ENCODE measurements at places on chromosomes 13 and 19.

GRCh38 chr19:3111586-3112247 lies 17.6 kb downstream of the GNA11 start:
- H3K4me1 ChIP-seq: peaks cover 4% of the 10 kb centered on the region
- no peaks in the 10 kb centered on the region for H3K36me3 ChIP-seq
- DNase-seq: no peak
- H3K27ac ChIP-seq: no peak overlapping the region
- H3K27me3 ChIP-seq: no peaks in the 10 kb centered on the region

GRCh38 chr13:42996584-42996983 lies 4.5 kb upstream of the EPSTI1 start:
- no peaks in the 10 kb centered on the region for H3K36me3 ChIP-seq
- no peaks in the 10 kb centered on the region for H3K27me3 ChIP-seq
- H3K4me3 ChIP-seq: no peak overlapping the region
- H3K27ac ChIP-seq: no peak overlapping the region

GRCh38 chr19:46718157-46718933 lies 1.4 kb upstream of the PRKD2 start:
- H3K36me3 ChIP-seq: peaks cover 2% of the 10 kb centered on the region
- H3K27me3 ChIP-seq: no peaks in the 10 kb centered on the region
- H3K27ac ChIP-seq: peak overlapping the region; percentile 75
- DNase-seq: peak; percentile 69

DNA sequence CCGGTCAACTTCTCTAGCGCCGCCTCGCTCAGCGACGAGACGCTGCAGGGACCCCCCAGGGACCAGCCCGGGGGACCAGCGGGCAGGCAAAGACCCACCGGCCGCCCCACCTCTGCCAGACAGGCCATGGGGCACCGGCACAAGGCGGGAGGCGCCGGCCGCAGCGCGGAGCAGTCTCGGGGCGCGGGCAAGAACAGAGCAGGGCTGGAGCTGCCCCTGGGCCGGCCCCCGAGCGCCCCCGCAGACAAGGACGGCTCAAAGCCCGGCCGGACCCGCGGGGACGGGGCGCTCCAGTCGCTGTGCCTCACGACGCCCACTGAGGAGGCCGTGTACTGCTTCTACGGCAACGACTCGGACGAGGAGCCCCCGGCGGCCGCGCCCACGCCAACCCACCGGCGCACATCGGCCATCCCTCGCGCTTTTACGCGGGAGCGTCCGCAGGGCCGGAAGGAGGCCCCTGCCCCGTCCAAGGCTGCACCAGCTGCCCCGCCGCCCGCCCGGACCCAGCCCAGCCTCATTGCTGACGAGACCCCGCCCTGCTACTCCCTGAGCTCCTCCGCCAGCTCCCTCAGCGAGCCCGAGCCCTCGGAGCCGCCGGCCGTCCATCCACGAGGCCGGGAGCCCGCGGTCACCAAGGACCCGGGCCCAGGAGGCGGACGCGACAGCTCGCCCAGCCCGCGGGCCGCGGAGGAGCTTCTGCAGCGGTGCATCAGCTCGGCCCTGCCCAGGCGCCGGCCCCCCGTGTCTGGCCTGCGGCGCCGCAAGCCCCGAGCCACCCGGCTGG lies 11.3 kb downstream of the C19orf25 start:
- no peaks in the 10 kb centered on the region for H3K36me3 ChIP-seq
- H3K4me3 ChIP-seq: no peak overlapping the region
- H3K27ac ChIP-seq: no peak overlapping the region
- no peak for DNase-seq

GRCh38 chr13:74571811-74572210 lies 437.6 kb upstream of the KLF12 start:
- no peak overlapping the region for H3K4me3 ChIP-seq
- H3K27me3 ChIP-seq: peaks cover 17% of the 10 kb centered on the region
- no peaks in the 10 kb centered on the region for H3K36me3 ChIP-seq
- no peak for DNase-seq
- H3K27ac ChIP-seq: no peak overlapping the region

DNA sequence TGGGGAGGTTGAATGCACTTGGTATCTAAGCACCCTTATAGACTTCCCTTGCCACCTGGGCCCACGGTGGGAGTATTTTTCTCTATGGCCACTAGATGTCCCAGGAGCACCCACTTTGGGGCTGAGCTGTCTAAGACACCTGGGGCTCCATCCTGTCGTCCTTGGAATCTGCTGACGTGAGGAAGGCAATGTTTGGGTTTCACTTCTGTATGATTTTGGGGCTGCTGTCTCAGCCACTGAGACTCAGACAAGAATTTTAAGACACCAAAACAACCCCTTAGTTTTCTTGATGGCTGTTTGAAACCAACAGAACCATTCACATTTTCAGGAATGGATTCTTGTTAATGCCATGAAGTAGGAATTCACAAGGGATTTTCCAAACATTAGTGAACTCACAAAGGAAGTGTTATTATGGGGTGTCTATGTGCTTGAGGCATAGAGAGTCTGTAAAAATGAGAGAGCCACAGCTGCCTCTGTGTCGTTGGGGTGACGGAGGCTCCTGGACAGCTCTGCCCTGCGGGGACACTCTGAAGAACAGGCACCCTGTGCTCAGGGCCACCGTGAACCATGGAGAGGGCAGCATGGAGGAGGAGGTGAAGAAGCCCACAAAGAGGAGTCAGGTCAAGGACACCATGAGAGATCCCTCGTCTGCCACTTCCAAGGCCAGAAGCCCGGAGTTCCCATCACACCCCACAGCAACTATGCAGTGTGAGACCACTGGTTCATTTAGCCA lies 106.8 kb upstream of the SPATA13 start:
- no peaks in the 10 kb centered on the region for H3K4me1 ChIP-seq
- H3K27ac ChIP-seq: no peak overlapping the region
- H3K4me3 ChIP-seq: no peak overlapping the region
- H3K27me3 ChIP-seq: no peaks in the 10 kb centered on the region
- H3K36me3 ChIP-seq: no peaks in the 10 kb centered on the region

DNA sequence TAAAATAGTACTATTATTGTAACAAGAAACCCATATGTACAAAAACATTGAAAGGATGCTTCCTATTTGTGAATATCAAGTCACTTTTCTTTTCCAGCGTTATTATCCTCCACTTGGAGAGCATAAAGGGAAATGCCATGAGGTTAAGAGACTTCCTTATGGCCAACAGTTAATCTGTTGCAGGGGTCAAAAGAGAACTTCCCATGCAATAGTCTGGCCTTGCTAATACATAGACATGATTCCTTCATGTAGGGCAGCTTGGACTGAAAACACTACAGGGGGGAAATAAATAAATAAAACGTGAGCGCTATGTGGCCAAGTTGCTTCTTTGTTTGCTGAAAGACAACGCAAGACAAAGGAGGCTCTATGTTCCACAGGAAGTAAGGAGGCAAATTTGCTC lies 269.1 kb upstream of the EDNRB start:
- H3K4me3 ChIP-seq: no peak overlapping the region
- H3K4me1 ChIP-seq: no peaks in the 10 kb centered on the region
- no peak overlapping the region for H3K27ac ChIP-seq

- no peak for DNase-seq
- no peak overlapping the region for H3K4me3 ChIP-seq
- H3K36me3 ChIP-seq: no peaks in the 10 kb centered on the region
- H3K27ac ChIP-seq: no peak overlapping the region
- no peaks in the 10 kb centered on the region for H3K27me3 ChIP-seq
- no peaks in the 10 kb centered on the region for H3K4me1 ChIP-seq
These were observed 12.0 kb upstream of the ZNF274 start for GRCh38 chr19:58170860-58171259.

- no peak for DNase-seq
- peak overlapping the region; percentile 92 for H3K27ac ChIP-seq
- H3K27me3 ChIP-seq: no peaks in the 10 kb centered on the region
- peaks cover 13% of the 10 kb centered on the region for H3K4me1 ChIP-seq
These were observed 450 bp downstream of the SELENOW start for GRCh38 chr19:47778954-47779351.

DNA sequence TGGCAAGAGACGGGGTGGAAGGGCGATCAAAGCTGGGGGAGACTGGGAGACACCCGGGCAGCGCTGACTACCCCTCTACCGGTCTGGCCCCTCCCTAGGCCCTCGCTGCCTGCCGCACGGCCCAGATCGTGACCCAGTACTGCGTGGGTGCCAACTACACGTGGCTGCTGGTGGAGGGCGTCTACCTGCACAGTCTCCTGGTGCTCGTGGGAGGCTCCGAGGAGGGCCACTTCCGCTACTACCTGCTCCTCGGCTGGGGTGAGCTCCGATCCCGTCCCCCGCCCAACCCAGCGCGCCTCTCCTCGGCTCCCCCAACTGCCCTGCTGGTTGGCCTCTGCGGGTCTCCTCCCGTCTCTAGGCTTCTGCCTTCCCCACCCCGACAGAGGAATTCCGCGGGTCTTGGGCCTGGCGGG lies 8.8 kb downstream of the GIPR start:
- H3K36me3 ChIP-seq: no peaks in the 10 kb centered on the region
- no peaks in the 10 kb centered on the region for H3K27me3 ChIP-seq
- H3K27ac ChIP-seq: no peak overlapping the region
- H3K4me1 ChIP-seq: peaks cover 16% of the 10 kb centered on the region
